ENCODE measurements at places on chromosomes 3 and 15.

DNA sequence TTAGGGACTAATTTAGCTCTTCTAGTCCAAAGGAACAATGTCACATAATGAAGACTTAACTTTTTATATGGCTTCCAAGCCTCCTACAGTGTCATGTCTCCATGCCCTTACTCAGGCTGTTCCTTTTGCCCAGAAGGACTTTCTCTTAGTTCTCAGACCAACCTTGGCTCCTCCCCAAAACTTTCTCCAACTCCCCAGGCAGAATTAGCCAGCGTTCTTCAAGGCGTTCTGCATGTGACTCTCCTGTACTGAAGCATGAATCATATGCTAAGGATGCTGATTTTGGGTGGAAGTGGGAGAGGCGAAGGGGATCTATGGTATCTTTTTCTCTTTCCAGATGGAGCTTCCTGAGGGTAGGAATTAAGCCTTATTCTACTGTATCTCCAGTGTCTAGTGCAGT lies 335.1 kb upstream of the ICE2 start:
- DNase-seq, result no peak

DNA sequence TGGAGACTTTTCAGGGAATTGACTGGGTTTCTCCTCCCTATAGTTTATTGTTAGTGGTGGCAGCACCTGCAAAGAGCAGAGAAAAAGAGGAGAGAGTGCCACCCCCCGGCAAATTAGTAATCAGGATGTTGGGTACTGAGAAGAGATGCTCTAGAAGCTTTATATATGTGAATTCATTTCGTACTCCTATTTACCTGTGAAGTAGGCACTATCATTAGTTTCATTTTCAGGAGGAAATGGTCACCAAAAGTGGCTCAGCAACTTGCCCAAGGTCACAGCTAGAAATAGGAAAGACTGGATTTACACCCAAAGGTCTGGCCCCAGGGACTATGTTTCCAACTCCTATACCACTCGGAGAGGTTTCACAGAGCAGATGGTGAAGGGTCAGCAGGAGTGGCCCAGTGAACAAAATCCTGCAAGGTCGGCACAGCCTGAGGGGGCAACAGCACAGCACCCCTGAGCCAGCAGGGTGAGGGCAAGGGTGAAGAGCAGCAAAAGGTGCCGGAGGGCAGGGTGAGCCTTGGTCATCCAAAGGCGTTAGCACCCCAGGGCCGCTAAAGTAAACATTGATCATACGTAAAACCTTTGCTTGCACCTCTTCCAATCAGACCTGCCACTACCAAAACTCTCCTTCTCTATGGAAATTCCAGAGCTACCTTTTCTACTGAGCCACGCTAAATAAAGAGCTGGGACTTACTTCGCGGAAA lies 23.6 kb downstream of the VGLL4 start:
- no peak for DNase-seq

DNA sequence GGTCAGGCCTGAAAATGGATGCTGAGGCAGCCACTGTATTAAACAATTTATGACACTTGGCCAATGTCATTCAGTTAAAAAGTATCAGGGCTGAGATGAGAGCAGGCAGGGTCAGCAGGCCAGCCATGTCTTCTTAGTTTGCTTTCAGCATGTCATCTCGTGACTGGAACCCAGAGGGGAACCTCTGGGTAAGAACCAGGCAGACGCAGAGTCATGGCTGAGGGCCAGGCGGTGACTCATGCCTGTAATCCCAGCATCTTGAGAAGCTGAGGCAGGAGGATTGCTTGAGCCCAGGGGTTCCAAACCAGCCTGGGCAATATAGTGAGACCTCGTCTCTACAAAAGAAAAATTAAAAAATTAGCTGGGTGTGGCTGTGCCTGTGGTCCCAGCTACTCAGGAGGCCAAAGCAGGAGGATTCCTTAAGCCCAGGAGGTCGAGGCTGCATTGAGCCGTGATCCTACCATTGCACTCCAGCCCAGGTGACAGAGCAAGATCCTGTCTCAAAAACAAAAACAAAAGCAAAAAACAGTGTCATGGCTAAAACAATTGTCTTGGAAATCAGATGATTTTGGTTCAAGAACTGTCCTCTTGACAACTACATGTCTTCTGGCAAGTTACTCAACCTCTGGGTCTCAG lies 11.7 kb downstream of the BCL2L10 start:
- DNase-seq, result no peak

DNA sequence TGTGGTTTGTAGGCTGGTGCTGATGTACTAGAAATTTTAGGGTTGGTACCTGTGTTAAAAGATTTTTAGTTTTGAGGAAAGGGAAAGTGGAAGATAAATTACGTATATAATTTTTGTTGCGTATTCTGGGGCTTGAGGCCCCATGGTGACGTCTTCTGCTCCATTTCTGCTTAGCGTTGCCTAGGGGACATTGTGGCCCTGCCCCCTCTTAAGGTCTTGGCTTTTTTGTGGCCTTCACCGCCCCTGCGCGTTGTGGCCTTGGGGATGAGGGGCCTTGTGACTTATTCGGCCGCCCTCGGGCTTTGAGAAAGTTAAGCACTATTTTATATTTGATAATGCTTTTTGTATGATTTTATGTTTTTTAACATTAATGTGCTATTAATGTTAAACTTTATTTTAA lies 182.0 kb downstream of the KLF13 start:
- DNase-seq, result no peak

DNA sequence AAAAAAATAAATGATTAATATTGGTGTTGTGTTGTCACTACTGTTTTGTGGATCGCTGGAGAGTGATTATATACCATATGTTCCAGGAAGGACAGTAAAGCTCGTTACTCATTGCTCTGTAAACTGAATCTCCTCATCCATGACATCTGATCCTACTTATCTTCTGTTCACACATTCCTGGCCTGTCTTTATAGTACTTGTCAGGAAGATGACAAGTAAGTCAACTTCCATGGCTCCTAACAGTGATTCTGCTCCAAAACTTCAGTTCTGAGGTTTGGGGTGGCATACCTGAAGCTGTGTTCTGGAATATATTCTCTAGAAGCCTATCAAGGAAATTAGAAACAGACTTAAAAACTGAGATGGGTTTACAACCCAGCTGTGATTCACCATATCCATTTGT lies 288.9 kb downstream of the ZBBX start:
- no peak for DNase-seq

DNA sequence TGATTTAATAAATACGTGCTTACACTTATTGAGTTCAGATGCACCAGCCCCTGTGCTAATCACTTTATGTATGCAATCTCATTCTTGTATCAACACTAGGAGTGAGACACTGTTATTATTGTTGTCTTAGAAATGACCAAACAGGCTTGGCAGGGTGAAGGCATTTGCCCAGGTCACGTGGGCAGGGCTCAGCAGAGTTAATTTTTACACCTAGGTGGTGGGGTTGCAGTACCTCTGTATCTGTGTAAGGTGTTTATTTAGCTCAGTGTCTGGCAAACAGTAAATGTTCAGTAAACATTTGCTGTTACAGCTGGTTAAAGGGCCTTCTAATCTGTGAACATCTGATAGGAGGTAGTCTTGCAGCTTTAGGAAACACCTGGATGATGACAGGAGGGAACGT lies 200.0 kb downstream of the CACNA2D3 start:
- DNase-seq, result no peak

GRCh38 chr3:37715976-37716375 lies 145.7 kb upstream of the CTDSPL start:
- no peak for DNase-seq

DNA sequence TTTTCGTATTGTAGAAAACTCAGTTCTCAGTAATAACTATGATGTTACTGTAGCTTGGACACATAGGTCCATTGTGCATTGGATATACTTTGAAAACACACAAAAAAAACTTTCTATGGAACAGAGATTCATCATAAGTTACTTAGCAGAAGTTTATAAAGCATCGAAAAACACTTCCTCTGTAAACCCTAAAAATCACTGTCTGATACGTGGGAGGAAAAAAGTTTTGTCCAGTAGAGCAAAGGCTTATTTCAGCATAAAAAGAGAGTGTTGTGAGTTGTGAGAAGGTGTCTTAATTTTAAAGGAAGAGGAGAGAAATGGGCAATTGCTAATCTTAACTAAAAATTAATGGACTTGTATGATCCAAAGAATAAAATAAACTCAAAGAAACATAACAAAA lies 64.8 kb downstream of the OSTN start:
- DNase-seq, result no peak

DNA sequence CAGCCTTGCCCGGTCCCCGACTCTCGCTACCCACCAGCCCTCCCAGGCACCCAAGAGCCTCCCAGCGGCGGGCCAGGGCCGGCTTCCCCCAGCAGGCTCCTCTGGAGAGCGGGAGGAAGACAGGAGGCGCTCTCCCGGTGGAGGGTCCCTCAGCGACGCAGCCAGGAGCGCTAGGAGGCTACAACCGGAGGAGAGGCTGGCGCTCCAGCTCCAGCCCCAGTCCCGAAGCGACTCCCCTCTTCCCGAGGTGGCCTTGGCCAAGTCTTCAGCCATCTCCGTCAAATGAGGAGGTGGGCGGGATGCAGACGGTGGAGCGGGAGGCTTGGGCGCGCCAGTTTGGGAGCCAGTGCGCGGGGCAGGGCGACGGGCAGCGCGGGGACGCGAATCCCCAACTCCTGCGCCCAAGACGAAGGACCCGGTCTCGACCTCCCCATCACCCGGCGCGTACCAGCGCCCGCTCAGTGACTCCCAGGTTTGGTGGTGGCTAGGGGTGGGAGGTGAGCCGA lies 722 bp downstream of the CHRNA3 start:
- peak; percentile 73 for DNase-seq

DNA sequence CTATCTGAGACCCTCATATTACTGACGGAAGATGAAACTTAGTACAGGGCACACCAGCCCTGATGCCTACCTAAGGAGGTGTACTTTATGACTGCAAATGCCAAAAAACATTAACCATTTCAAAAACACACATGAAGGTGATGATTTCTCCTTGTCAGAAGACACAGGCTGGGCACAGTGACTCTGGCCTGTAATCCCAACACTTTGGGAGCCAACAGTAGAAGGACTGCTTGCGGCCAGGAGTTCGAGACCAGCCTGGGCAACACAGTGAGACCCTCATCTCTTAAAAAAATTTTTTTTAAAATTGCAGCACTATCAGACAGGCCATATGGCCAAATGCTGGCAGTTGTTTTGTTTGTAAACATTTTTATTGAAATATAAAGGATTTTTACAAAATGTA lies 73.5 kb downstream of the LRIG1 start:
- no peak for DNase-seq

DNA sequence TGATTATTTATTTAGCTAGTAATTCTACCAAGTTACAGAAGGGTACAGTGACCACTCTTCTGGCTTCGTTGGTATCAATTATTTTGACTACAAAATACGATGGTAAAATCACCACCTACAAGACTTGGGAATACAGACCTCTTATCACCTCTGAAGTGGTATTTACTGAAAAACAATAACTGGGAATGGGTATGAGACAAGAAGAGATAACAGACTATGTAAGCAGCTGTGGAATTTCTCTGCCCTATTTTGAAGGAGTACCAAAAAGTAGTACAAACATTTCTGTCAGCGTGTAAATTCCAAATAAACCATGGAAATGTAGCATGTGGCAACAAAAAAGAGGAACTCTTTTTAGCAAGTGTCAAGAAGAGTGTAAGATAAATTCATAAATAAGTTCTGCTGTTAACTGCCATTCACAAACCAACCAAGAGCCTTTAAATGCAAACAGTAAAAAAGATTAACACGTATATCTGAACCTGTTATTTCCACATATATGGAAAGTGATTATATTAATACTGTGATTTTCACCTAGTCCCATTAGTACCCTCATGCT lies 77.0 kb upstream of the SLC12A8 start:
- no peak for DNase-seq

- DNase-seq, result no peak
These were observed 13.4 kb upstream of the STRA6 start for GRCh38 chr15:74215958-74216357.

DNA sequence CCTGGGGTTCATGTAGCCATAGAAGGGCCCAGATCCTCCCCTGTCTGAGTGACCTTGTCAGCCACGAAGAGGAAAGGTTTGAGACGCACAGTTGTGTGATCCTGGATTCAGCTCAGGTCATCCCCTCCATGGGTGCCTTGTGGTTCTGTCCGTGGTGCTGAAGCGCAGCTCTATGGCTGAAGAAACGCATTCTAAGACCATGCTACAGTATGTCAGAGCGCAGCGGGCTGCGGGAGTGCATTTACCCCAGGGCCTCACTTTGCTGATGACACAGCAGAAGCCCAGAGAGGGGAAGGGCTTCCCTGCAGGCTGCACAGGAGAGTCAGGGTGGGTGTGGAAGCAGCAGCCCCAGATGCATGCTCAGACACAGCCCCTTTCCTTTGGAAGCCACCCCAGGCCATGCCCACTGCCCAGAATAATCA lies 68.8 kb upstream of the IQSEC1 start:
- DNase-seq, result peak; percentile 90

- no peak for DNase-seq
These were observed 149.0 kb downstream of the PDZRN3 start for GRCh38 chr3:73475717-73476116.
